Stimulated activated CD4-positive, alpha-beta T cell treated with anti-CD3 and anti-CD28 coated beads, Interleukin-1b, Interleukin-23, amount 100 ng/mL, for 1 hour (primary cell): ENCODE measurements at places on chromosomes 1 and 21.

- no peak for DNase-seq
Measured at GRCh38 chr1:235911300-235911662, 44.6 kb upstream of the LYST start.

- DNase-seq = no peak
Measured at GRCh38 chr1:8598060-8598724, 219.2 kb downstream of the RERE start.

GRCh38 chr1:166484471-166484870 is 317.7 kb upstream of the FAM78B start:
- no peak for DNase-seq

DNA sequence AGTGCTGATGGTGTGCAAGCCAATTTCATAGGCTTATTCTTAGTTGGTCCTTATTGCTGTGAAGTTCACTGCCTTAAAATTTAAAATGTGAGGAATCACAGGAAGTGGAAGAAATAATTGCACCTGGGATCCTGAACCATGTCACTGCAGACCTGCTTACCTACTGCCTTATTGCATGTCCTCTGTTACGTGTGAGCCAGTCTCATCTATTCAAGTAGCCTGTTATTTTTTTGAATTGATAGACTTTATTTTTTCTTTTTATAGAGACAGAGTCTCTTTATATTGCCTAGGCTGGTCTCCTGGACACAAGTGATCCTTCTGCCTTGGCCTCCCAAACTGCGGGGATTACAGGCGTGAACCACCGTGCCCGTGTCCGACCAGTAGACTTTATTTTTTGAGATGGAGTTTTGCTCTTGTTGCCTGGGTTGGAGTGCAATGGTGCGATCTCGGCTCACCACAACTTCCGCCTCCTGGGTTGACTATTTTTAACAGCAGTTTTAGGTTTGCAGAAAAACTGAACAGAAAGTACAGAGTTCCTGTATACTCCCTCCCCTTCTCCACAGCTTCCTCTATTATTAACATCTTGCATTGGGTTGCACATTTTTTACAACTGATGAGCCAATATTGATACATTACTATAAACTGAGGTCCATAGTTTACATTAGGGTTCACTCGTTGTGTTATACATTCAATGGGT is 14.0 kb upstream of the DISC1 start:
- DNase-seq = no peak

- DNase-seq = no peak
Measured at GRCh38 chr1:206497774-206498173, 9.6 kb upstream of the RASSF5 start.

DNA sequence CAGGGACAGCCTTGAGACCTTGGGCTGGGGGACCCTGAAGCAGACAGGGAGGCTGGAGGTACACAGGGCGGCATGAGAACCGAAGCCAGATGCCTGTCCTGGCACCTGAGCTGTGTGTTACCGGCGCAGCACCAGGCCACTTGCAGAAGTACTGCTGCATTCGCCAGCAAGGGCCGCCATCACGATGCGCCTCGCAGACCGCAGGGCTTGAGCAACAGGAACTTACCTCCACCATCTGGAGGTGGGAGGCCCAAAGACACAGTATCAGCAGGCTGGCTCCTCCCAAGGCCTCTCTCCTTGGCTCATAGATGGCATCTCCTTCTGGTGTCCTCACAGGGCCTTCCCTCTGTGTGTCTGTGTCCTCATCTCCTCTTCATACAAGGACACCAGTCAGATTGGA is 90.1 kb downstream of the PRDM16 start:
- DNase-seq = no peak

GRCh38 chr1:43711049-43711448 is 3.7 kb downstream of the ST3GAL3 start:
- DNase-seq = no peak

GRCh38 chr1:207407655-207408260 is 46.4 kb upstream of the CR2 start:
- no peak for DNase-seq

- DNase-seq = no peak
Measured at GRCh38 chr1:68051475-68051874, 1.0 kb upstream of the DIRAS3 start.

GRCh38 chr1:77950873-77951272 is 28.0 kb downstream of the FUBP1 start:
- DNase-seq = no peak

GRCh38 chr1:176853503-176853902 is 311.0 kb downstream of the ASTN1 start:
- DNase-seq = no peak

DNA sequence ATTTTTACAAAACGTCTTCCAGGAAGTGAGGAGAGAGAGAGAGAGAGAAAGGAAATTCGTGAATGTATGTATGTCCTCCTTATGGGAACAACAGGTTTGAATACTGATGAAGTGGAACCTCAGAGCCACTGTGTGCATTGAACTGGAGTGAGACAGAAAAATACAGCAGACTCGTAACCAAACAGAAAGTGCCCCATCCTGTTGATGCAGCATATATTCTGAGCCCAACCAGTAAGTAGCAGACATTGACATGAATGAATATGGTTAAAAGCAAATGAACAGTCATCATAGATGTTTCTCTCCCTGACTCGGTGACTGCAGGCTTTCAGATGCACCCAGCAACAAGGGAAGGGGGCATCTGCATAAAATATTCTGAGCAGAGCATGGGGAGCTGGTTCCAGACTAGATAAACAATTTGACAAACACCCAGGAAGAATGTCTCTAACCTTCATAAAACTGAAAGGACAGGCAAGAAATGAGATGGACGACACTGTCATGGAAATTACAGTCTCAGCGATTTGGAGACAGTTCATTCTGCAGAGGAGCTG is 471.0 kb upstream of the PBX1 start:
- no peak for DNase-seq

DNA sequence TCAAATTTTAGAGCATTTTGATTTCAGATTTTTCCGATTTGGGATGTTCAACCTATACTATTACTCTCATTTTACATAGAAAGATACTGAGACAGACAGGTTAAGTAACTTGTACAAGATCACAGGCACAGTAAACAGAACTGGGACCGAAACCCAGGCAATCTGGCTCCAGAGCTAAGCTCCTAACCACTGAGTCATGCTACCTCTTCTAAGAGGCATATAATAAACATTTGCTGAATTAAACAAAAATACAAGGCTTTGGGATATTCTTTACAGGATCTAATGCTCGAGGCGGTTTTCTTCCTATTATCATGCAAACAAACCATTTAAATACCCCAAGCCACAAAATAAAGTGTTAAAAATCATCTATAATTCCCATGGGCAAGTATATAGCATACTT is 50.3 kb downstream of the MCOLN2 start:
- DNase-seq = no peak

DNA sequence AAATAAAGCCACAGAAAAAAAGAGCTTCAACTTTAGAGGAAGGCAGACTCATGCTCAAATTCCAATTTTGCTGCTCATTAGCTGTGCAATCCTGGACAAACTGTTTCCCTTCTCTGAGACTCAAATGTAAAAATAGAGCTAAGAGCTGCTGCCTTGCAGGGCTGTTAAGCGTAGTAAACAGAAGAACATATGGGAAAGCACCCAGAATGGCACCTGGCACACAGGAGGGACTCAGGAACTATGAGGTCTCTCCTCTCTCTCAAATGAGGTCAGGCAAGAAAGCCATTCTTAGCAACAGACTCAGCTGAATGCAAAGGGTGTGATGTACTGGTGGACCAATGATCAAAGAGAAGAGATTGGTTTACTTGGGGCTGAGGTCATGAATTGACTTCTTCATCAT is 61.3 kb downstream of the TRABD2B start:
- no peak for DNase-seq

DNA sequence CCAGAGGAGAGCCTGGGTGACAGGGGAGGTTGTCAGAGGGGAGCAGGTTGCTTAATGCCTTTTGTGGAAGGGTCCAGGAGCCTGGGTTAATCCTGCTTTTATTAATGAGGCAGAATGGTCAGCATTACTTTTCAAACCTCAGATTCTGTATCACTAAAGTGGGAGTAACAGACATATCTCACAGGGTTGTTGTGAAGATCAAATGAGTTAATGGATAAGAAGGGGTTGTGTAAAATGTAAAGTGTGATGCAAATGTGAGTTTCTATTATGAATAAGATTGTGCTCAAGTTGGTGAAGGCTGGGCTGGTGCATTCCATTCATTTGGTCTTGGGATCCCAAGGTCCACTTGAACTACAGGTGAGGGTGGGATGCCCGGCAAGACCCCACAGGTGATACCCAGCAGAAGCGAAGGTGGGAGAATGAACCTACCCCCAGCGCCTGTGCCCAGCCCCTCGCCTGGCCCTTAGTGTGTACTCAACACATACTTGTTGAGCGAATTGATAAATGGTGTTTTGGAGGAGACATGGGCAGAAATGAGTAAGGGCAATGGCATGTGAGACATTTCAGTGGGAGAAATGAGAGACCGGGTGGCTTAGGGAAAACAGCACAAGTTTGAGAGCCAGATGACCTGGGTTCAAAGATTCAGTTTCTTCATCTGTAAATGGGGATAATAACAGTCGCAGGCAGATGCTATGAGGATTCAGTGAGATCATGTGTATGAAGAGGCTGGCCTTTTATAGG is 6.2 kb downstream of the SLC26A9 start:
- no peak for DNase-seq

DNA sequence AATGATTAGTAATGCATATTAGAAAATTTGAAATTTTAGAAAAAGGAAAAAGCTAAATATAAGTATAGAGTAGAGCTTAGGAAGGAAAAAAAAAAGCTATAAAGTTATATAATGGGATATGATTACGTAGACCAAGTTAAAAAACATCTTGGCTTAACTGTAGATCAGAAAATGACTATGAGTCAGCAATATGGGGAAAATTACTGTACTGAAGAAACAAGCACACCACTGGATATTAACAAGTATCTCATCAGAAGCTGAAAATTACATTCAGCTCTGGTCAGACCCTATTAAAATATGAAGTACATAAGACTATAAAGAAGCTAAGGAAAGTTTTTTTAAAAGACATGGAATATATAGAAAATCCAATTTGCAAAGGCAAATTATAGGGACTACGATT is 19.5 kb downstream of the DNAJC8 start:
- DNase-seq = no peak

DNA sequence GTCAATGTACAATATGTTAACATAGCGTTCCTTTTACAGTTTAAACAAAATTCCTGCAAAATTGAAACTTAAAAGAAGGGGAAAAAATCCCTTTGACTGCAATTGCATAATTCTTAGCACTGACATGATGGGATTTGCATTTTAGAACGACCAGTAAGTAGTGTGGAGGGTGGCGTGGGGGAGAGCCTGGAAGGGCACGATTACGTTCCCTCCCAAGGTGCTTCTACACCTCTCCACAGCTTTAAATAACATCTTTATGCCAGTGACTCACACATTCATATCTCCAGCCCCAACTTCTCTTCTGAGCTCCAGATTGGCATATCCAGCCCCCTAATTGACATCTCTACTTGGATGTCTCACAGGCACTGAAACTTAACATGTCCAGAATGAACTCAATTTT is 64.3 kb downstream of the OLFML3 start:
- no peak for DNase-seq

GRCh38 chr1:39272027-39272797 is 67.7 kb downstream of the MACF1 start:
- no peak for DNase-seq

GRCh38 chr1:8026976-8027747 is 1.1 kb upstream of the ERRFI1 start:
- DNase-seq = no peak
